ENCODE measurements at places on chromosomes 12 and 14. TPM values are rescaled to one million over a fixed set of nuclear protein-coding genes. Genes with fewer than 3 reads are reported as not detected.

DNA sequence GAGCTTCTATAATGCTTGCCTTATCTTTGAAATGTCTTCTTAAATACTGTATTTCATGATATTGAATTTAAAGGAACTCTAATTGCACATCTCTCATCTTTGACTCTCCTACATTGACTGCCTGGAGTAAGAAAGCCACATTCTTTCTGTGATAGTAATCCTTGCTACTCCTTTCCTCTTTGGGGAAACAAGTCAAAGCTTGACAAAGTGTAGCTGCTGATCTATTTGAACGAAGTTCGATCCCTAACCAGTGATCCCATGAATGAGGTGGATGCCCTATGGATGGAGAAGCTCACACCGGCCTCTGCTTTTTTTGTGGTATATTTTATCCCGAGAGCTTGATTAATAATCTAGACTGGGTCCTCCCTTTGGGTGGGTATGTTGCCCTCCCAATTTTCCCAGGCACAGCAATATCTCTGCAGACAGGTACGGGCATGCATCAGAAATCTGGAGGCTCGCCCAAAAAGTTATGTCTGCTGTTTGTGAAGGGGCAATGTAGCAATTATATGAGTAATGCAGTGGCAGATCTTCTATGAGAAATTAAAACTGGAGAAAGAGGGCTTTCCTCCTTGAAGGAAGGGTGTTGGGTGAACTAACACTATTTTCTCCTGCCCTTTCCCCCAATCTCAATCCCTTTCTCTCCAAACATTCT, 163.0 kb upstream of the FRMD6 start:
- no peaks in the 10 kb centered on the region for H3K36me3 ChIP-seq
- H3K4me1 ChIP-seq, result no peaks in the 10 kb centered on the region
- no peak overlapping the region for H3K4me3 ChIP-seq
- DNase-seq, result no peak

DNA sequence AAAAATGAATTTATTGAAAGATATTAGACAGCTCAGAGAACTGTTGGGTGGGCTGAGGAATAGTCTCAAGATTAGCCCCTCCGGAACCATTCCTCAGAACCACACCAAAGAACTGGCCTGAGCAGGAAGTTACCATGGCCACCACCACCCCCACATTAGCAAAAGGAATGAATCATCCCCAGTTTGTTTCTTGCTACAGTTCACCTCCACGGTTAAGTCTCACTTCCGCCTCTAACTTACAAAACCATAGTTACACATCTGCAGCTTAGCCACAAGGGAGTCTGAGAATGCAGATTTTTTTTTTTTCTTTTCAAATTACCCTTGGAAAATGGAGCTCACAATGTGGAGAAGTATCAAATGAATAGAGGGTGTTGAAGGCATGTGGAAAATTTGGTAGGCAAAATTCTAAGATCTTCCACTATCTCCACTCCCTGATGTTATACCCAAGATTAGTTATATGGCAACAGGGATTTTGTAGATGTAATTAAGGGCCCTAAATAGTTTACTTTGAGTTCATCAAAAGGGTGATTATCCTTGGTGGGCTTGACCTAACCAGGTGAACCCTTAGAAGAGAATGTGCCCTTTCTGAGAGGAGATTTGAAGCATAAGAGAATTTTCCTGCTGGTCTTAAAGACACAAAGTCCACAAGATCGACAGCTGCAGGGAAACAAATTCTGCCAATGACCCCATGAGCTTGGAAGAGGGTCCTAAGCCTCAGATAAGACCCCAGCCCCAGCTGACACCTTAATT, 129.8 kb upstream of the KRR1 start:
- H3K36me3 ChIP-seq, result no peaks in the 10 kb centered on the region
- no peaks in the 10 kb centered on the region for H3K27me3 ChIP-seq
- H3K27ac ChIP-seq, result no peak overlapping the region

DNA sequence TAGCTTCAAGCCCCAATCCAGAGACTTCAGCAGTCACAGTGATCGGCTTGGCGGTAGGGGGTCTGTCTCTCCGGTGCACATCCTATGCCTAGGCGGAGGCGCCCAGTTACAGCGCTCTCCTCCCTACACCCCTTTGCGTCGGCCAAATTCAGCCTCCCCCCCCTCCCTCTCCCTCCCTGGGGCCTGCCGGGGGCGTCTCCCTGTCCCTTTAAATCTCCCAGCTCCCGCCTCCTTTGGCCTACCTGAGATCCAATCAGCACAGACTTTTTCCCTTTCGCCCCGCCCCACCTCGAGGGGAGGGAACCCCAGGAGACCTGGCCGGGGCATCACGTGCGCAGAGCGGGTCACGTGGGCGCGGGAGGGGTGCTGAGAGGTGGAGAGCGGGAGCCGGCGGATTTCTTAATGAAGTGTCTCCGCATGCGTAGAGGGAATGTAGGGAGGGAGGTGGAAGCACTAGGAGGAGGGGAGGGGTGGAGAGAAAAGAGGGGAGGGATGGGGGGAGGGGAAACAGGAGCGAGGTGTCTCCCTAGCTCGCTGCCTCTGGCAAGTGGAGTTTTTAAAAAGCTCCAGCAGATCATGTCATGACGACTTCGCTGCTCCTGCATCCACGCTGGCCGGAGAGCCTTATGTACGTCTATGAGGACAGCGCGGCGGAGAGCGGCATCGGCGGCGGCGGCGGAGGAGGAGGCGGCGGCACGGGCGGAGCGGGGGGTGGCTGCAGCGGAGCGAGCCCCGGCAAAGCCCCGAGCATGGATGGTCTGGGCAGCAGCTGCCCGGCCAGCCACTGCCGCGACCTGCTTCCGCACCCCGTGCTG, at the start of gene HOXC13:
Gene HOXC13, plus strand, starts transcription at position 506 of the 815 bp plus-strand sequence. Its CDS starts 76 bp downstream, at position 582.
- no peak within 1 kb of the TSS for H3K4me3 ChIP-seq
- H3K27ac ChIP-seq, result no peak within 1 kb of the TSS
- H3K27me3 ChIP-seq, result peaks cover 100% of the 10 kb centered on the region
- no peaks in the 10 kb centered on the region for H3K36me3 ChIP-seq
- no peaks in the 10 kb centered on the region for H3K4me1 ChIP-seq
- no peak for DNase-seq

GRCh38 chr12:62846491-62846890, 88.5 kb downstream of the PPM1H start:
- H3K27ac ChIP-seq, result peak overlapping the region; percentile 78
- DNase-seq, result no peak
- peaks cover 62% of the 10 kb centered on the region for H3K4me1 ChIP-seq
- H3K27me3 ChIP-seq, result no peaks in the 10 kb centered on the region
- no peak overlapping the region for H3K4me3 ChIP-seq
- no peaks in the 10 kb centered on the region for H3K36me3 ChIP-seq

GRCh38 chr12:29051221-29051620, 97.9 kb upstream of the FAR2 start:
- H3K4me1 ChIP-seq, result no peaks in the 10 kb centered on the region
- no peaks in the 10 kb centered on the region for H3K27me3 ChIP-seq
- no peak for DNase-seq
- H3K36me3 ChIP-seq, result no peaks in the 10 kb centered on the region
- H3K4me3 ChIP-seq, result no peak overlapping the region

- DNase-seq, result no peak
- no peak overlapping the region for H3K4me3 ChIP-seq
- no peaks in the 10 kb centered on the region for H3K4me1 ChIP-seq
- H3K27me3 ChIP-seq, result no peaks in the 10 kb centered on the region
- no peaks in the 10 kb centered on the region for H3K36me3 ChIP-seq
Measured at GRCh38 chr14:58563978-58564377, 73.8 kb upstream of the DACT1 start.

- DNase-seq, result no peak
- no peaks in the 10 kb centered on the region for H3K27me3 ChIP-seq
- no peak overlapping the region for H3K4me3 ChIP-seq
- no peak overlapping the region for H3K27ac ChIP-seq
- H3K4me1 ChIP-seq, result no peaks in the 10 kb centered on the region
- H3K36me3 ChIP-seq, result no peaks in the 10 kb centered on the region
Measured at GRCh38 chr12:47920913-47921312, 16.1 kb upstream of the VDR start.

- peaks cover 32% of the 10 kb centered on the region for H3K4me1 ChIP-seq
- H3K27me3 ChIP-seq, result no peaks in the 10 kb centered on the region
- H3K27ac ChIP-seq, result peak overlapping the region; percentile 90
- DNase-seq, result no peak
- peaks cover 14% of the 10 kb centered on the region for H3K36me3 ChIP-seq
Measured at GRCh38 chr12:111447571-111448265, 42.0 kb downstream of the SH2B3 start.

GRCh38 chr12:15719230-15719629, 70.0 kb downstream of the EPS8 start:
- H3K4me1 ChIP-seq, result peaks cover 38% of the 10 kb centered on the region
- no peaks in the 10 kb centered on the region for H3K27me3 ChIP-seq
- DNase-seq, result no peak
- no peak overlapping the region for H3K27ac ChIP-seq

DNA sequence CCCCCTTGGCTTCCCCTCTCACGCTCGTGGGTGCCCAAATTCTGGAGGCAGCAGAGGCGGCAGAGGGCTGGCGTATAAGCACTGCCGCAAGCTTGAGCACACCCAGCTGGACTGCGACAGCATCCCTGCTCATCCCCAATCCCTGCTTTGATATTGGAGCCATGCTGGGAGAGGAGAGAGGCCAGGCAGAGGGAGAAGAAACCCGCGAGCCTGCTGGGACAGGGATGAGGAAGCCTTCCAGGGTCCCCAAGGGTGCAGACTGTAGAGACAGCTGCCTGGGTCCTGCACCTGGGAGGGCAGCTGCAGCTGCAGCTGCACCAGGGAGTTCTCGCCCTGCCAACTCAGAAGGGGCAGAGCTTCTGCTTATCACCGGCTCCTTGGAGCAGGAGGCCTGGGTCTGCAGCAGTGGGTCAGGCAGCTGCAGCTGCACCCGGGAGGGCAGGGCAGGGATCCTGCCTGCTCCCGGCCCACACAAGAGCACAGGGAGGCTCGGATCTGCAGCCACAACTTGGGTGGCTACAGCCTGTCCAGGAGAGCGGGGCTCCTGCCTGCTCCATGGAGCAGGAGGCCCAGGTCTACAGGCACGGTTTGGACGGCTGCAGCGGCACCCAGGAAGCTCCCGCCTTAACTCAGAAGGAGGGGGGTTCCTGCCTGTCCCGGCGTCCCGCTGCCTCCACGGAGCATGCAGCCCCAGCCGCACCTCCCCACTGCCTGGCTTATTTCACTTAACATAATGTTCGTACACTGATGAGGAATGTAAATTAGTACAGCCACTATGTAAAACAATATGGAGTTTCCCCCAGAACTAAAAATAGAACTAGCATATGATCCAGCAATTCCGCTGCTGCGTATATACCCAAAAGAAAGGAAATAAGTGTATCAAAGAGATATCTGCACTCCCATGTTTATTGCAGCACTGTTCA, 60.4 kb upstream of the SGPP1 start:
- H3K27ac ChIP-seq, result no peak overlapping the region
- no peak for DNase-seq
- peak overlapping the region; percentile 28 for H3K4me3 ChIP-seq
- no peaks in the 10 kb centered on the region for H3K27me3 ChIP-seq

- H3K4me3 ChIP-seq, result no peak overlapping the region
- peaks cover 98% of the 10 kb centered on the region for H3K27me3 ChIP-seq
- no peak overlapping the region for H3K27ac ChIP-seq
- H3K4me1 ChIP-seq, result peaks cover 12% of the 10 kb centered on the region
Measured at GRCh38 chr12:54009171-54010052, 627 bp downstream of the HOXC8 start.

DNA sequence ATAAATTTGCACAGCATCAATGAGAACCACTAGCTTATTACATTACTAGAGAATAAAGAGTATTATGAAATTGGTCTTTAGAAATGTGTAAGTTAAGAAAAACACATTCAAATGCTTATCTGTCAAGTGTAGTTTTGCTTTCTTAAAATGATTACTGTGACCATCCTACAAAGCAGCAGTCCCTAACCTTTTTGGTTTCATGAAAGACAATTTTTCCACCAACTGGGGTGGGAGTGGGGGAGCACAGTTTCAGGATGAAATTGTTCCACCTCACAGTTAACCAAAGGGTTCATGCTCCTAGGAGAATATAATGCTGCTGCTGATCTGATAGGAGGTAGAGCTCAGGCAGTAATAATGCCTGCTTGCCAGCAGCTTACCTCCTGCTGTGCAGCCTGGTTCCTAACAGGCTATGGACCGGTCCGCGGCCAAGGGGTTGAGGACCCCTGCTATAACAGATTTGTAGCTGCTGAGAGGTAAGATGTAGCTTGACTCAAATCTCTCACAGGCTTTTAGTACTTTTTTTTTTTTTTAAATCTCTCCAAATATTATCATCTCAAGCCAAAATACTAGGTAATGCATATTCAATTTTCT, 45.4 kb downstream of the PPP4R3A start:
- no peaks in the 10 kb centered on the region for H3K4me1 ChIP-seq
- H3K4me3 ChIP-seq, result no peak overlapping the region
- no peak overlapping the region for H3K27ac ChIP-seq

- H3K36me3 ChIP-seq, result no peaks in the 10 kb centered on the region
- no peak overlapping the region for H3K27ac ChIP-seq
- H3K4me3 ChIP-seq, result no peak overlapping the region
- H3K27me3 ChIP-seq, result peaks cover 7% of the 10 kb centered on the region
- DNase-seq, result no peak
Measured at GRCh38 chr14:96585672-96586013, 83.5 kb downstream of the PAPOLA start.

- no peaks in the 10 kb centered on the region for H3K36me3 ChIP-seq
- no peak overlapping the region for H3K27ac ChIP-seq
- no peaks in the 10 kb centered on the region for H3K27me3 ChIP-seq
- H3K4me1 ChIP-seq, result no peaks in the 10 kb centered on the region
- no peak overlapping the region for H3K4me3 ChIP-seq
- peak; percentile 26 for DNase-seq
Measured at GRCh38 chr12:90854136-90854689, 100.8 kb downstream of the CCER1 start.

DNA sequence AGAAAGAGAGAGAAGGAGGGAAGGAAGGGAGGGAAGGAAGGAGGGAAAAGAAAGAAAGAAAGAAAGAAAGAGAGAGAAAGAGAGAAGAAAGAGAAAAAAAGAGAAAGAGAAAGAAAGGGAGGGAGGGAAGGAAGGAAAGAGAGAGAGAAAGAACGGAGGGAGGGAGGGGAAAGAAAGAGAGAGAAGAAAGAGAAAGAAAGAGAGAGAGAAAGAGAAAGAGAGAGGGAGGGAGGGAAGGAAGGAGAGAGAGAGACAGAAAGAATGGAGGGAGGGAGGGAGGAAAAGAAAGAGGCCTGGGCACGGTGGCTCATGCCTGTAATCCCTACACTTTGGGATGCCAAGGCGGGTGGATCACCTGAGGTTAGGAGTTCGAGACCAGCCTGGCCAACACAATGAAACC, 5.1 kb upstream of the ANAPC5 start:
- no peak overlapping the region for H3K4me3 ChIP-seq
- no peak overlapping the region for H3K27ac ChIP-seq
- H3K4me1 ChIP-seq, result peaks cover 4% of the 10 kb centered on the region
- H3K36me3 ChIP-seq, result no peaks in the 10 kb centered on the region
- DNase-seq, result no peak

The ALDH1L2 gene
- 3.3 TPM for total RNA-seq

The TAS2R42 gene
- total RNA-seq, result not detected

The PRB2 gene
- total RNA-seq, result not detected

The ADAM20 gene
- total RNA-seq, result 0.48 TPM

The NFKBIA gene
- total RNA-seq, result 48.2 TPM

The HSPB8 gene
- 720 TPM for total RNA-seq

The TEX52 gene
- not detected for total RNA-seq

The RNF212B gene
- total RNA-seq, result not detected

The OR6C2 gene
- not detected for total RNA-seq

Measured in heart right ventricle (tissue), 16 donors.